ENCODE measurements at places on chromosomes 5 and 9.

- DNase-seq, result no peak
Measured at GRCh38 chr9:14746626-14747025, 24.1 kb upstream of the CER1 start.

GRCh38 chr9:133910855-133911514 is 81.1 kb downstream of the VAV2 start:
- no peak for DNase-seq

GRCh38 chr9:90901933-90902332 is 100.3 kb downstream of the SYK start:
- no peak for DNase-seq

DNA sequence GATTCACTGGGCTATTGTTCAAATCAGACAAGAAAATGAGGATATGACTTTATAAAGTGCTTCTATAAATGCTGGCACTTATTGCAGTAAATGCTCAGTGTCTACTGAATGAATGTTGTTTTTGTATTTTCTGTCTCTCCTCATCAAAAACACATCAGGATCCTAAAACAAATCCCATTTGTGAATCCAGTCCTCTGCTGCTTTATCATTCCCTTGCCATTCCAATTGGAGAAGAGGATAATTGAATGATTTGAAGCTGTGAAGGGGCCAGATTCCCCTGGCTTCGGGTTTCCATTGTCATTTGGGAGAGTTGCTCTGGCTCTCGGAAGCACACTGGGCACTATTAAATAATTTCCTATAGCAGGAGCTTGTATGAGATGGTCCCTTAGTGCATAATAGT is 666.8 kb downstream of the ACTL7B start:
- DNase-seq, result no peak

DNA sequence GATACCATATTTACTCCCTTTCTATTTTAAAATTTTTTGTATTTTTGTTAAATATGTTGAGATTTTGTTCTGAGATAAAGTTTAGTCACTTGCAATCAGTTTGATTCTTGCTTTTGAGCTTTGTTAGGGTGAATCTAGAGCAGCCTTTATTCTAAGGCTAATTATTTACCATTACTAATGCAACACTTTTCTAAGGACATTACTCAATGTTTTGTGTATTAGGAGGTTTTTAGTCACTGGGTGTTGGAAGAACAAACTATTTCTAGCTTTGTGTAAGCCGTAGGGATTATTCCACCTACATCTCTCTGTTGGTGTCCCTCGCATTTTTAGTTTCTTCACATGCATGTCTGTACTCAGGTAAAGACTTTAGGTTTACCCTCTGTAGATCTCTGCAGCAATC is 379.5 kb upstream of the CD180 start:
- DNase-seq, result no peak

- no peak for DNase-seq
Measured at GRCh38 chr5:114308017-114308416, 53.9 kb upstream of the KCNN2 start.

GRCh38 chr9:35001285-35001677 is 11.7 kb downstream of the DNAJB5 start:
- DNase-seq, result no peak
